Immature natural killer cell (primary cell): ENCODE measurements at places on chromosomes 1 and 21. TPM values are rescaled to one million over a fixed set of nuclear protein-coding genes. Genes with fewer than 3 reads are reported as not detected.

- H3K27ac ChIP-seq = no peak overlapping the region
- peaks cover 16% of the 10 kb centered on the region for H3K27me3 ChIP-seq
- peaks cover 45% of the 10 kb centered on the region for H3K4me1 ChIP-seq
- no peak for DNase-seq
- H3K4me3 ChIP-seq = peak overlapping the region; percentile 55
Observed at GRCh38 chr1:155175281-155175926, 1.8 kb downstream of the TRIM46 start.

DNA sequence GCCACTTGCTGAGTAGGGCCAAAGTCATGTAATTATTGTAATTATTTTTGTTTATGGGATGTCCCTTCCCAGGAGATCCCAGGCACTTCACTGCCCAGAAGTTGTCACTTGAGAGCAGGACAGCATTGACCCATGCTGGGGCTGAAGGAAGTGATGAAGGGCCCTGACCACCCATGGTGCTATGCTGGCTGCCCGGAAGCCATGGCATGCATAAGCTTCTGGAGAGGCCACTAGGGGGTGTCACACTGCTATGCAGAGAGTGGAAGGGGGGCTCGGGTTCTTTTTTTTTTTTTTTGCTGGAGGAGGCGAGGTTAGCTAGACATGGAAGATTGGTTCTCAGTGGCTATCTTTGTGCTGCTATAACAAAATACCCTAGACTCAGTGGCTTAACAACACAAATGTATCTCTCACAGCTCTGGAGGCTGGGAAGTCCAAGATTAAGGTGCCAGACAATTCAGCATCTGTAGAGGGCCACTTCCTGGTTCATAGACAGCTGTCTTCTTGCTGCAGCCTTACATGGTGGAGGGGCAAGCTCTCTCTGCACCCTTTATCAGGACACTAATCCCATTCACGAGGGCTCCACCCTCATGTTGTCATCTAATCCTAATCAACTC lies 84.9 kb downstream of the CNIH3 start:
- no peak overlapping the region for H3K4me3 ChIP-seq
- no peak overlapping the region for H3K27ac ChIP-seq
- no peak for DNase-seq
- H3K36me3 ChIP-seq = no peaks in the 10 kb centered on the region

The RGS7 gene
- polyA plus RNA-seq = not detected

DNA sequence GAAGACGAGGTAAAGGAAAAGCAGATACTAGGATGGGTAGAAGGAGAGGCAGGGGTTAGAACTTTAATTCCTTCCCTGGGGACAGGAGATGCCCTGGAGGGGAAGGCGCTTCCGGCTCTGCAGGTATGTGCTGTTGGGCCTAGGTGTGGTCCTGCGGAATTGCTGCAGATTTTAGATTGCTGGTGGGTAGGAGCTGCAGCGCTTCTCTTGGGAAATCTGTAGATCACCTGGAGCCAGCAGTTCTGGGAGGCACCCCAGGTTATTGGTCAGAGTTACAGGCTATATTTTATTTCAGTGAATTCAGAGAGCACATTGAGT lies 1.1 kb downstream of the MGST3 start:
- no peak overlapping the region for H3K4me3 ChIP-seq
- peaks cover 1% of the 10 kb centered on the region for H3K27me3 ChIP-seq
- DNase-seq = no peak

The COL8A2 gene
- polyA plus RNA-seq = not detected

DNA sequence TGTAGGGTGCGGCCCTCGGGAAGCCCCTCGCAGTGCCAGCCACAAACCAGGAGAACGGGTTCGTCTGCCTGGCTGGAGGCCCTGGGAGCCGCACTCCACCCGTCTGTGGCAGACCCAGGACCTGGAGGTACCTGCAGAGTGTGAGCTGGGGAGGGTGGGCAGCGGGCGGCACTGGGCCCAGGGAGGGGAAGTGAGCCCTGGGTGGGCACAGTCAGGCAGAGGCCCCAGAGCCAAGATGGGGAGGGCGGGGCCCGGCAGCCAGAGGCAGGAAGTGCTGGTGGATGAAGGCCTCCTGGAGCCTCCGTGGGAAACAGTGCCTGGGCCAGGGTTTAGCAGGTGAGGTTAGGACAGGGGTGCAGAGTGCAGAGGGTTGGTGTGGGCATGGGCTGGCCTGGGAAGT lies 4.0 kb upstream of the PEX10 start:
- peaks cover 29% of the 10 kb centered on the region for H3K4me1 ChIP-seq
- peak overlapping the region; percentile 91 for H3K4me3 ChIP-seq
- DNase-seq = peak; percentile 22

GRCh38 chr1:226639631-226640061 lies 91.1 kb downstream of the STUM start:
- no peak overlapping the region for H3K27ac ChIP-seq

DNA sequence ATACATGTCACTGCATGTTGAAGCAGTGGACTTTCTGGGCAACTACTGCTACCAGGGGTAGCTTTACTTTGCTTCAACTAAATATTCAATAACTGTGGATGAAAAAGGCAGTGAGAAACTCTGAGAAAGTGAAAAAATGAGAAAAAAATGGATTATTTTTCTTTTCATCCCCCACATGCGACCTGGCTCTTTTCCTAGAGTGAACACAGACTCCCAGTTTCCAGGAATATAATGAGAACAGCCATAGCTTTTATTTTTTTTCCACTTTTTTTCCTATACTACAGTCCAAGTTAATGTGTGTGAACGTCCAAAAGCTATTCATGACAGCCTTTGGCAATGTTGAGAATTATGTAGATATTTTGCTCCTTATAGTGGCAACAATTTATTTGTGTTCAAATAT lies 230.4 kb downstream of the DNM3 start:
- H3K36me3 ChIP-seq = no peaks in the 10 kb centered on the region
- no peak overlapping the region for H3K4me3 ChIP-seq
- no peaks in the 10 kb centered on the region for H3K4me1 ChIP-seq

The ZBTB18 gene
- polyA plus RNA-seq = 0.99 TPM

The KCNJ10 gene
- not detected for polyA plus RNA-seq

DNA sequence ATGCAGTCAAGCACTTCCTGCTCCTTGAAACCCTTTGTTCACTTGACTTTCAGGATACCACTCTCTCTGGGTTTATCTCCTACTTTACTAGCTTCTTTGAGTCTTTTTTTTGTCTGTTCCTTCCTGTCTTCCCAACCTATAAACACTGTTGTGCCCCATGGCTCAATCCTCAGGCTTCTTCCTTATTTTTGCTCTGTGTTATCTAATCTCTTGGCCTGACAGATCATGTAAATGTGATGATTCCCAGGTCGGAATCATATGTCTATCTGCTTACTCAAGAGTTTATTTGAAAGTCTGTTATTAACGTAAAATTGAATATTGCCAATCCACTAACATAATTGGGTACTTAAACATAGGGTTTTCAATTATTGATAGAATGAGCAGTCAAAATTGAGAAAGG lies 171.7 kb upstream of the ST6GALNAC5 start:
- no peak overlapping the region for H3K4me3 ChIP-seq
- H3K27ac ChIP-seq = no peak overlapping the region
- no peaks in the 10 kb centered on the region for H3K36me3 ChIP-seq
- H3K4me1 ChIP-seq = no peaks in the 10 kb centered on the region

DNA sequence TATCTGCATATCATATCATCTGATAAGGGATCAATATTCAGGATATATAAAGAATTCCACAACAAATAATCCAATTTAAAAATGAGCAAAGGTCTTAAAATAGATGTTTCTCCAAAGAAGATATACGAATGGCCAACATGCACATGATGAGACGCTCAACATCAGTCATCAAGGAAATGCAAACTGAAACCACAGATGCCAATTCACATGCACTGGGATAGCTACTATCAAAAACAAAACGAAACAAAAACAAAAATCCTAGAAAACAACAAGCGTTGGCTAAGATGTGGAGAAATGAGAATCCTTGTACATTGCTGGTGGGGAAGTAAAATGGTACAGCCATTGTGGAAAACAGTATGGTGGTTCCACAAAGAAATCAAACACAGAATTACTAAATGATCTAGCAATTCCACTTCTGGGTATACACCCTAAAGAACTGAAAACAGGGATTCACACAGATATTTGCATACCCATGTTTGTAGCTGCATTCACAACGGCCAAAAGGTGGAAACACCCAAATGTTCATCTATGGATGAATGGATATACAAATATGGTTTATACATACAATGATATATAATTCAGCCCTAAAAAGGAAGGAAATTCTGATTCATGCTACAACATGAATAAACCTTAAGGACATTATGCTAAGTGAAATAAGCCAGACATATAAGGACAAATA lies 79.4 kb downstream of the PCSK9 start:
- DNase-seq = no peak
- H3K4me3 ChIP-seq = no peak overlapping the region
- H3K27ac ChIP-seq = peak overlapping the region; percentile 77
- H3K27me3 ChIP-seq = no peaks in the 10 kb centered on the region

DNA sequence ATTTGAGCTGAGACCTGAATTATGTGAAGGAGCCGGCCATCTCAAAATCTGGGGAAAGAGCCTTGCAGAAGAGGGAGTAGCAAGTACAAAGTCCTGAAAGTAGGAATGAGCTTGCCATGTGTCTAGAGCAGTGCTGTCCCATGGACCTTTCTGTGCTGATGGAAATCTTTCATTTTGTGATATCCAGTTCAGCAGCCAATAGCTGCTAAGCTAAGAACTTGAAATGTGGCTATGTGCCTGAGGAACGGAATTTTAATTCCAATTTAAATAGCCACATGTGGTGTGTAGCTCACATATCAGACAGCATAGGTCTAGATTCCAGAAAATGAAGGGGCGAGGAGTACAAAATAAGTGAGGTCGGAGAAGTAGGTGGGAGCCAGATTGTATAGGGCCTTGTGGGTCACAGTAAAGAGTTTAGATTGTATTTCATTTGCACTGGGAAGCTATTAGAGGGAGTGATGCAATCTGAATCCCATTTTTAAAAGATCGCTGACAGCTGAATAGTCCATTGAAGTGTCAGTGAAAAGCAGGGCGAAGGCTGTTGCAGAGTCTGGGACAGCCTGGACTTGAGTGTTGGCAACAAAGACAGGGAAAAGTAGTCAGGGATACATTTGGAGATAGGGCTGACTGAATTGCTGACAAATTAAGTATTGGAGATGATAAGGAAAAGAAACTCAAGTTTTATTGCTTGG lies 80.3 kb downstream of the TMEM200B start:
- H3K4me3 ChIP-seq = no peak overlapping the region
- peak overlapping the region; percentile 70 for H3K27ac ChIP-seq
- DNase-seq = no peak

- DNase-seq = no peak
- no peaks in the 10 kb centered on the region for H3K27me3 ChIP-seq
- H3K36me3 ChIP-seq = no peaks in the 10 kb centered on the region
- H3K4me3 ChIP-seq = no peak overlapping the region
Observed at GRCh38 chr1:109814993-109815786, 51.5 kb upstream of the EPS8L3 start.

The FAM43B gene
- polyA plus RNA-seq = not detected

The IL19 gene
- not detected for polyA plus RNA-seq

The CELA2A gene
- not detected for polyA plus RNA-seq

DNA sequence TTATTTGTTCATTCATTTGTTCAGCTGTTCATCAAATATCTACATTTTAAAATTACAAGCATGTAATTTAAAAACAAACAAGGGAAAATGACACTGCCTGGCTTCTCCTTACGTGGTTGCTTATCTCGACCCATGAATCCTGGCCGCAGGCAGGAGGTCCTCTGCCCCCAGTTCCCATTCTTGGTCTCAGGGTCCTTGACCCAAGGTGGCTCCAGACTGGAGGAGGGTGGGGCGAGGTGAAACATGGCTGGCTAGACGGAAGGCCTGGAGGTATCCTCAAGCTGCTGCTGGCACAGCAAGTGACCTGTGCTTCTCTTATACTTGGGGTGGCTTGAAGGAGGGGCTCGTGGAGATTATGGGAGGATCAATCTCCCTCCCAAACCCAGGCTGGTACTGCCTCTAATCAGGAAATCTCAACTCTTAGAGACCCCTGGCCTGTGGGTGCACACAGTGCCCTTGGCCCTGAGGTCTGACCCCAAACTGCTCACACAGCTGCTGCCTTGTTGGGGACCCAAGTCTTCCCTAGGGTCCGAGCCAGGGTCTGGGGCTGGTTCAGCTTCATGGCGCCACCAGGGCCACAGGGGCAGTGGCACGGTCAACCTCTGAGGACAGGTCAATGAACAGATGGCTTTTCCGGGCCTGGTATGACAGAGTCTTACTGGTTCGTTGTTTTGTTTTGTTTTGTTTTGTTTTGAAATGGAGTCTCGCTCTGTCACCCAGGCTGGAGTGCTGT lies 63.7 kb downstream of the SCCPDH start:
- DNase-seq = no peak
- H3K4me1 ChIP-seq = peaks cover 20% of the 10 kb centered on the region
- H3K27me3 ChIP-seq = no peaks in the 10 kb centered on the region
- no peak overlapping the region for H3K4me3 ChIP-seq

GRCh38 chr1:210446479-210446878 lies 117.8 kb downstream of the HHAT start:
- H3K27me3 ChIP-seq = no peaks in the 10 kb centered on the region
- DNase-seq = no peak
- no peaks in the 10 kb centered on the region for H3K36me3 ChIP-seq
- H3K4me1 ChIP-seq = no peaks in the 10 kb centered on the region
- no peak overlapping the region for H3K27ac ChIP-seq

DNA sequence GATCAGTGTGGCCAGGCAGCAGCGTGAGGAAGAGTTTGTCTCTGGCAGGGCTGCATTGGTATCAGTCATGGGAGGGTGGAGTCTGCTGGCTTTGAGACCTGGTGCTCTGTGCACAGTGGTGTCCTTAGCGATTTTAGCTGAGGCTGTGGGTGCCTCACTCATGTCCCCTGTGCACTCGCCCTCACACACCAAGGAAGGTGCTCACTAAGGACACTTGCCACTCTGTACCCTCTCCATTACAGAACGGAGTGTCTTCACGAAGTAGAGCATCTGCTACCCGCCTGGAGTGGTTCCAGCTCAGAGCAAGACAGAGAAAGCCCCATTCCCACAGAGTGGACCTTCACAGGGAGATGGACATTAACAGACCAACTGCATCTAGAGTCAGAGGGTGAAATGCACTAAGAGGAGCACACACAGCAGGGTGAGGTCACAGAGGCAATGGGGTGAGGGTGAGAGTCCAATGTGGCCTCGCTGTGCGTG lies 117.9 kb downstream of the MATN1 start:
- H3K4me1 ChIP-seq = no peaks in the 10 kb centered on the region
- no peak overlapping the region for H3K4me3 ChIP-seq
- no peak overlapping the region for H3K27ac ChIP-seq
- DNase-seq = no peak

DNA sequence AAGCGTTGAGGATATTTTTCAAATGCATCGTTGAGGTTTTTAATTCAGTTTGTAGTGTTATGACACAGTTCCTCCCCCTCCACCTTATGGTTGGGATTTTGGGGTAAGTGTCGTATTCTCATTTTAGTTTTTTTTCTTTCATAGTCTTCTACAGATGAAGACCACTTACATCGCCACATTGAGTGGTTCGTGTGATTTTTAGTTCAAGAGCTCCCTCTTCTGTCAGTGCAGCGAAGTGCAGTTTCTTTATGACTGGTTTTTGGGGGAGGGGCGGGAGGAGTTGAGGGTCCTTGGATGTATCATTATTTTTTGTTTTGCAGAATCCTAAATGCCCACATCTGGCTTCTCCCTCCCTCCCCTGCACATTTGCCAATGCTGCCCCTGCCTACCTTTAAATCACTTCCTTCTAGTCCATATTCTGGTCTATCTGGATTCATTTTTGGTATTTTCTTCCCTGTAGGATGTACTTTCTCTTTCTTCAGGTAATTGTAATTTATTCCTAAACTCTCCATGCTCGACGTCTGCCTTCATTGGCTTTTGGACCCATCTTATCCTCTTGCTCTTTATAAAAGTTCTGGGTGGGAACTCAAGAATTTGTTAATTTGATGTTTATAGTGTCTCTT lies 433.1 kb downstream of the CAMTA1 start:
- peaks cover 2% of the 10 kb centered on the region for H3K27me3 ChIP-seq
- no peak overlapping the region for H3K4me3 ChIP-seq
- no peaks in the 10 kb centered on the region for H3K4me1 ChIP-seq
- H3K27ac ChIP-seq = no peak overlapping the region
